ENCODE measurements at places on chromosomes 7 and 10. TPM values are rescaled to one million over a fixed set of nuclear protein-coding genes. Genes with fewer than 3 reads are reported as not detected.

CPA2 gene
- not detected for polyA plus RNA-seq

PSTK gene
- polyA plus RNA-seq = 5.5 TPM

UBN2 gene
- polyA plus RNA-seq = 1.8 TPM

HMX2 gene
- not detected for polyA plus RNA-seq

ZNF239 gene
- 5.8 TPM for polyA plus RNA-seq

TMEM236 gene
- 0.02 TPM for polyA plus RNA-seq

FEZF1 gene
- polyA plus RNA-seq = not detected

EMX2 gene
- polyA plus RNA-seq = 0.51 TPM

LIPF gene
- not detected for polyA plus RNA-seq

GPRIN2 gene
- 0.04 TPM for polyA plus RNA-seq

LIPJ gene
- polyA plus RNA-seq = not detected

SLC18A2 gene
- not detected for polyA plus RNA-seq

MRLN gene
- polyA plus RNA-seq = not detected

ITIH5 gene
- polyA plus RNA-seq = 10.3 TPM

HOXA9 gene
- 15.0 TPM for polyA plus RNA-seq

CYP3A5 gene
- not detected for polyA plus RNA-seq

UBE2D4 gene
- polyA plus RNA-seq = 27.6 TPM

CRPPA gene
- 0.39 TPM for polyA plus RNA-seq

TRIM56 gene
- 3.2 TPM for polyA plus RNA-seq

MYH16 gene
- polyA plus RNA-seq = not detected

PPP1R3A gene
- polyA plus RNA-seq = not detected

FAM25C gene
- polyA plus RNA-seq = not detected

USP54 gene
- polyA plus RNA-seq = 13.7 TPM

RPEL1 gene
- not detected for polyA plus RNA-seq

BMPR1A gene
- polyA plus RNA-seq = 39.6 TPM

LRRTM3 gene
- not detected for polyA plus RNA-seq

TCF7L2 gene
- polyA plus RNA-seq = 11.3 TPM

PCLO gene
- 0.69 TPM for polyA plus RNA-seq

GJD4 gene
- polyA plus RNA-seq = not detected

CDH23 gene
- 0.02 TPM for polyA plus RNA-seq

INSYN2A gene
- 0.06 TPM for polyA plus RNA-seq

AGR2 gene
- polyA plus RNA-seq = not detected

MYO1G gene
- not detected for polyA plus RNA-seq

PSMG3 gene
- 32.1 TPM for polyA plus RNA-seq

EDRF1 gene
- 20.1 TPM for polyA plus RNA-seq

GIMAP6 gene
- polyA plus RNA-seq = not detected

CABCOCO1 gene
- 3.0 TPM for polyA plus RNA-seq

PDK4 gene
- polyA plus RNA-seq = 0.18 TPM

LMOD2 gene
- polyA plus RNA-seq = not detected
